ENCODE measurements at places on chromosomes 2 and 18.

DNA sequence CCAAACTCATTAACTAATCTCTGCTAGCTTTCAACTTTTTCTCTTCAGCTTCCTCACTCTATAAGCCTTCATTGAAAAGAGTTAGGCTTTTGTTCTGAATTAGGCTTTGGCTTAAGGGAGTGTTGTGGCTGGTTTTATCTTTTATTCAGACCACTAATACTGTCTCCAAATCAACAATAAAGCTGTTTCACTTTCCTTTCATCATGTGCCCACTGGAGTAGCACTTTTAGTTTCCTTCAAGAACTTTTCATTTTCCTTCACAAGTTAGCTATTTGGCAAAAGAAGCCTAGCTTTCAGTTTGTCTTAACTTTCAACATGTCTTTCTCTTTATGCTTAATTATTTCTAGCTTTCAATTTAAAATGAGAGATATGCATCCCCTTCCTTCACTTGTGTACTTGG is 271.7 kb upstream of the FSIP2 start:
- DNase-seq, result no peak

- no peak for DNase-seq
Observed at GRCh38 chr2:101986804-101987740, 4.7 kb upstream of the IL1R2 start.

DNA sequence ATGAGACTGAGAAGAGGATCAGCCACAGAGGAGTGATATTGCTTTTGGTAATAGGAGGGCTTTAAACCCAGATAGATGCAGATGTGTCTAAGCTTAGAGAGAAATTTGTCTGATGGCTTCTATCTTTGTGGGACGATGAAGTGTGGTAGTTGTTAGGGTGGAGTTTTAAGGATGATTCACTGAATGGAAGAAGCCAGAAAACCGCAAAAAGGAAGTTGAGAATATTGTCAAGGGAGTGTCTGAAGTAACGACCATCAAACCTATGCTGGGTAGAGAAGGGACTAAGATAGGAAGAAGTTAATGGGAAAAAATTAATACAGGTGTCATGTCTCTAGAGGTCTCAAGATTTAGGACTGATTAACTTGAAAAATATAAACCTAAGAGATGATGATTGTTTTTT is 195.6 kb upstream of the MC4R start:
- no peak for DNase-seq

DNA sequence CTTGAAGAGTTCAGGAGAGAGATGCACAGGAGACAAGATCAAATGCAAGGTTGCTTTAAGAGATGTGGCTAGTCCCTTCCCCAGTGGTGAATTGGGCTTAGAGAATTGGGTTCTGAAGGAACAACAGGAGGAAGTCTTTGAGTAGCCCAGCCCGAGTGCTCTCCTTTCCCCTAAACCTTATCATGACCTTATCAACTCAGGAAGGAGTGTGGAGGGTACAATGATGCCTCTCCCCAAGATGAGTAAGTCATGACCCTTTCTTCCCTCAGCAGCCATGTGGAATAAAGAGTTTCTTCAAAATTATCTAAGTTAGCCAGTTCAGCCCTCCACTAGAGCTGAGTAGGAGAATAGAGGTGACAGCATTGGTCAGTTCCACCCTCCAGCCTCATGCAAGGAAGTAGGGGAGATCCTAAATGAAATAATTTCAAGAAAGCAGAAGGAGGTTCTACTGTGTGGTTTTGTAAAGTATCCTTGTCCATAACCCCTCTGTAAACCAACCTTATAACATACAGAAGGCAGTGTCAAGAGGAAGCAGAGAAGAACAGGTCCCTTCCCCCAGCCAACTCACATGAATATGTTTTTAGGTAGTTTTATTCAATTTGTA is 88.4 kb downstream of the ARHGAP15 start:
- no peak for DNase-seq

GRCh38 chr18:31695989-31696388 is 11.6 kb upstream of the B4GALT6 start:
- DNase-seq, result no peak
